BE2C (cell line): ENCODE measurements at places on chromosomes 16 and 17.

- DNase-seq = no peak
Measured at GRCh38 chr16:66265556-66266141, 100.8 kb upstream of the CDH5 start.

DNA sequence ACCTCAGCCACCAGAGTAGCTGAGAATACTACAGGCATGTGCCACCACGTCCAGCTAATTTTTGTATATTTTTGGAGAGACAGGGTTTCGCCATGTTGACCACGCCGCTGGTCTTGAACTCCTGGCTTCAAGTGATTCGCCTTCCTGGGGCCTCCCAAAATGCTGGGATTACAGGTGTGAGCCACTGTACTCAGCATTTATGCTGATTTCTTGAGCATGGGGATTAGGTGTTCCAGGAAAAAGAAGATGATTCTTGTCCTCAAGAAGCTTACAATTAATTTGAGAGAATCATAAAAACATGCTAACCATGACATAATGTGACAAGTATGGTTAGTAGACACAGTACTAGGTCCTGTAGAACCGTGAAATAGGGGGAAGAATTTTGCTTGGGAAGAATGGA lies 30.9 kb downstream of the NACA2 start:
- no peak for DNase-seq

- no peak for DNase-seq
Measured at GRCh38 chr16:58454178-58454577, 45.8 kb upstream of the NDRG4 start.

DNA sequence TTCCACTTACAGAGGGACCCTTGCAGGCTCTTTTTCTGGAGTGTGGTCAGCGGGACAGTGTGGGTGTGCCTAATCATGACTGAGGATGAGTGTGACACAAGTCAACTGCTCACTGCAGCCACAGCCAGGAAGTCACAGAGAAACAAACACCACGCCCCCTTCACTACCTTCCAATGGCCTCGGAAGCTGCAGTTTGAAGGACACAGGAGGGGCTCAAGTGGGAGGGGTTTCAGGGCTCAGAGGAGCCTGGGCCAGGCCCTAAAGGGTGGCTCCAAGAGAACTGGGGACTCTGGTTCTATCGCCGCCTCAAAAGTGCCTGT lies 116.2 kb upstream of the SDK2 start:
- DNase-seq = no peak

GRCh38 chr16:54780266-54780665 lies 150.4 kb upstream of the IRX5 start:
- DNase-seq = no peak

GRCh38 chr17:948284-948852 lies 31.2 kb downstream of the NXN start:
- no peak for DNase-seq

DNA sequence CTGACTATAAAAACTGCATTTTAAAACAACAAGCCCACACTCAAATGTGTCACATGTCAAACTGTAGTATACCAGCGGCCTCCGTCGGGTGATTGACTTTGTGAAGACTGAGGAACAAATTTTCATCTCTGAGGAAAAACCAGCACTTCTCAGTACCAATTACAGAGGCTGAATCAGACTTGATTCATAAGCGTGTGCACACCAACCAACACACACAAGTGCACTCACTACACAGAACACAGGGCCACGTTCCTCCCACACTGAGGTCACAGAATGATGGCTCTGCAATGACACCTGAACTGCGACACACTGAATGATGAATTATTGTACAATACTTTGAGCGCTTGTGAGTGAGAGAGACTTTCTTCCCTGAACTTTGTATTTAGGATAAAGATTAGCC lies 29.6 kb downstream of the XPO6 start:
- no peak for DNase-seq

DNA sequence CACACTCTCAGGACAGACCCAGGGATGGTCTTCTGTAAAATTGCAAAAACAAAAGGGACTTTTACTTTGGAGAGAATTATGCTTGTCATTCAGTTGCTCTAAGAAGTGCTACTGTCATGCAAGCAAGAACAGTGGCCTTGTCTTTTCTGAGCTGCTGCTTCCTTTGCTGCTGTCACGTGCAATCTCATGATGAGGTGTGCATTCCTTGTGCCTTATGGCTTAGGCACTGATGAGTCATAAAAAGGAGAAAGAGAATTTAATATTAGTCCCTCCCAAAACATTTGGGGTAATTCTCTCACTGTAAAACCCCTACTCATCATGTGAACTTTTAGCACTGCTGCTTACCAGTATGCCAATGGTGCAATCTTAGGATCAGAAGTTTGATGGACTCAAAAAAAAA lies 2051.3 kb downstream of the TP53TG3F start:
- no peak for DNase-seq

- peak; percentile 17 for DNase-seq
Measured at GRCh38 chr16:25707982-25708583, 16.3 kb downstream of the HS3ST4 start.

GRCh38 chr17:17019891-17020456 lies 22.3 kb upstream of the MPRIP start:
- DNase-seq = no peak

DNA sequence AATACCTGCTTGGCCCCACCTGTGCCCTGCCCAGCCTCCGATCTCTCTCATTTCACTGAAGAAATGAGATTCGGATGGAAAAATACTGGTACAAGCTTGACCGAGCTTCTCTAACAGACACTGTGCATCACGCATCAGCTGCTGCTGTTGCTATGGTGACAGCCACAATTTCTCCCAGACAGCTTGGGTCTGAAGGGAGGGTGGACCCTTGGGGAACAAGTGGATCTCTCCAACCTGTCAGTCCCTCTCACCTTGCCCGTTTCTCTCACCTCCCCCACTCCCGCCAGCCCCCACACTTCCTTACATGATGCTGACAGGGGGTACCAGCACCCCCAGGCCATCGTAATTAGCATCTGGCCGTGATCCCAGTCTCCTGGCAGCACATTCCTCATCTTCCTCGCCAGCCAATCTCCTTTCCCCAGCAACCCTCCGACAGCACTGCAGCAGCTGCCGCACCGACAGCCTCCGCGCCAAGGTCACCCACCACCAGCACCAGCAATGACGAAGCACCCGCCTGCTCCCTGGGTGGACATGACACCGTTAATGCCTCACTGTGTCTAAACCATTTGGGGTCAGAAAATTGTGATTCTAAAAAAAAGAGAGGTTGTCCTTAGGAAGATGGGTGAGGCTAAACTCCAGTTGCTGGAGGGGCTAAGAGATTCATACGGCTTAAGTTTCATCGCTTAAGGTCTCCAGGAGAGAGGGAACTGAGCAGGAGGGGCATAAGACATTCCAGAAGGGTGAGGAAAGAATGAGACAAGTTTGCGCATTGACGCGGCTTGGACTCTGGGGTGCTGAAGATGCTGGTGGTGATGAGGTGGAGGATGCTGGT lies 58.6 kb upstream of the TNRC6A start:
- DNase-seq = peak; percentile 83

DNA sequence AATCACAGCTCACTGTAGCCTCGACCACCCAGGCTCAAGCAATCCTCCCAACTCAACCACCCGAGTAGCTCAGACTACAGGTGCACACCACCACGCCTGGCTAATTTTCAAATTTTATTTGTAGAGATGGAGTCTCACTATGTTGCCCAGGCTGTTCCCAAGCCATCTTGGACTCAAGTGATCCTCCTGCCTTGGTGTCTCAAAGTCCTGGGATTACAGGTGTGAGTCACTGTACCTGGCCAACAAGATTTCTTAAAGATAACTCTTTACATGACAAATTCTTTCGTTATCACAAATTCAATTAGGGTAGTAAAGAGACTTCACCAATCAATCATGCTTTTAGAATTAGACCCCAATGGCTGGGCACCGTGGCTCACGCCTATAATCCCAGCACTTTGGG lies 12.4 kb downstream of the PRPSAP1 start:
- no peak for DNase-seq

- no peak for DNase-seq
Measured at GRCh38 chr17:30173649-30174048, 57.0 kb downstream of the NSRP1 start.

DNA sequence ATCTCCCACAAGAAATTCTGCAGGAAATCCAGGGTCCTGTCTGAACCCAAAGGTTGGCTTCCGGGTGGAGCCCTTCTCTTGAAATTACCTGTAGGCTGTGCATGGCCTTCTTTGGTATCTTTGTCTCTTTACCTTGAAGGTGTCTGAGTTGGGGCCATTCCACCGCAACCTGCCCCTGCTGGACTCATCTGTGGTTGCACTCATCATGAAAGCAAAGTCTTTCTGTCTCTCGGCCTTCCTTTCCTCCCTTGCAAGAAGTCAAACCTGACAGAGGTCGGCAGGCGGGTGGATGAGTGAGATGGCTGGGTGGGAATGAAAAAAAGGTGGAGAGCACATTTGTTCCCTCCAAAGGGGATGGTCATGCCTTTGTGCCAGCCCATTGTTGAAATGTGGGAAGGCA lies 25.1 kb downstream of the SALL1 start:
- no peak for DNase-seq

GRCh38 chr17:3004925-3005324 lies 58.5 kb downstream of the OR1D5 start:
- DNase-seq = no peak

GRCh38 chr17:74523308-74523707 lies 8.0 kb downstream of the CD300LB start:
- no peak for DNase-seq

DNA sequence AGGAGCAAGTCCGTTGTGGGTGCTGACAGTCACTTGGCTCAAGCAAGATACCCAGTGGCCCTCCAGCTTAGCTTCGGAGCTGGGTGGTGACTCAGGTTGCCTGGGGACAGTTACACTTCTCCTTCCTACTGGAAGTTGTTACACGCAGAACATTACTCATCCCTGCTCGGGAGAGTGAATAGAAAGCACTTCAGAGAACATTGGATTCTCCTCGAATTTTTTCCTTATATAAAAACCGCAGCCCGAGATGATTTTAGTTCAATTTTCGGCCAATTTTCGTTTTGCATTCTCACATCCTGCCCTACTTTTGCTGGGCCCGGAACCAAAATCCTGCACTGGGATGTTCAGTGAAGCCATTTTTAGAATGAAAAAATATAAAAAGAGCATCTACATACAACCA lies 99.7 kb downstream of the ELAC2 start:
- no peak for DNase-seq

- DNase-seq = no peak
Measured at GRCh38 chr16:27219161-27219560, 15.8 kb downstream of the KDM8 start.

DNA sequence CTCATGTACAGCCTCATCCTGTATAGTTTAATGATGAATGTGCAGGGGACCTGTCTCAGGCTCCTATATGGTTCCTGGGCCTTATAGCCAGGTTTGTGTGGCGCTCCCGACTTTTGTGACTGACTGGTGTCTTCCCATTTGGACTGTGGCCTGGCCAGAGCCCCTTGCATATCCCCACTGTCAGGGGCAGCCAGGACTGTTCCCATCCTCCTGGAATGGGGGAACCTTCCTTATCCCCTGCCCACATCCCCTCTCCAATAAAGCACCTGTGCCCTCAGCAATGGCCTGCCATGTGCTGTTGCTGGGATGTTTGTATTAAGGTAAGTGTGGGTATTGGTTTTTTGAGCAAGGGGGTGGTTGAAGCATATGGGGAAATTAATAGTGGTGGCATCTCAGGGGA lies 2.6 kb downstream of the B3GNT9 start:
- DNase-seq = no peak

DNA sequence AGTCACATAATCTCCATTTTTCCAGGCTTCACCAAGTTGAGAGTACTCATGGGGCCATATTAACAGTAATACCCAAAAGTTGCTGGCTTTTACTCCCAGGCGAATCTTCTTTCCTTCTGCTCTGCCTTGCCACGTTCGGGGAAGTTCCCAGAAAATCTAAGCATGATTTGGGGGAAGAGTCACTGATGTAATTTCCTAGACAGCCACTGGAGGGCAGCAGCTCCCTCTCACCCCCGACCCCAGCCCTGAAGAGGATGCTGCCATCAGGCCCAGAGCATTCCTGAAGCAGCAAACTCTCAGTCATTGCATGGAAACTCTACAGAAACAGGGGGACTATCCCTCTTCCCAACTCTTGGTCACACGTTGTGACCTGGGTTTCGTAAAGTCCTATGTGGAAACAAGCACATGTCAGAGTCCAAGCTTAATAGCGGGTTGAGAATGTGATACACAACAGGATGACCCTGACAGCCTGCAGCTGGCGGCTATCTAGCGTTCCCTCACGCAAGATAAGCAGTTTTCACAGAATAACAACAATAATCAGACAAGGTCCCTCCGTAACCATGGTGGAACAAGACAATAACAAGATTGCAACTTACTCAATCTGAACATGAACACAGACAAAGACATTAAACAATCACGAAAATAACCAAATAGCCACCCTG lies 43.8 kb upstream of the DHX40 start:
- DNase-seq = peak; percentile 76

GRCh38 chr16:55294931-55295342 lies 29.1 kb upstream of the IRX6 start:
- DNase-seq = peak; percentile 19

DNA sequence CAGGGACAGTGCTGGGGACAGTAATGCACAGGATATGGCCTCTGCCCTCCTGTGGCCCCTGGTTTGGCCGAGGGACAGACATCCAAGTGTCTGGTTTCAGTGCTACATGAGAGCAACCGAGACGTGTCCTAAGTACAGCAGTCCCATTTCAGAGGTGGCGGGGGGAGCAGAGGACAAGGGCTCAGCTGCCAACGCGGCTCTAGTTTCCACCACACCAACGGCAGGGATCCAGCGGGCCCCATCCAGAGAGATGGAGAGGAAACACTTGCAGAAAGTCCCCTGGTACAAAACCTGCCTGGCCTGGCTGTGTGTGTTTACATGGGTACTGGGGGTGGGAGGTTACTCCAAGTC lies 125.8 kb upstream of the SMURF2 start:
- no peak for DNase-seq

DNA sequence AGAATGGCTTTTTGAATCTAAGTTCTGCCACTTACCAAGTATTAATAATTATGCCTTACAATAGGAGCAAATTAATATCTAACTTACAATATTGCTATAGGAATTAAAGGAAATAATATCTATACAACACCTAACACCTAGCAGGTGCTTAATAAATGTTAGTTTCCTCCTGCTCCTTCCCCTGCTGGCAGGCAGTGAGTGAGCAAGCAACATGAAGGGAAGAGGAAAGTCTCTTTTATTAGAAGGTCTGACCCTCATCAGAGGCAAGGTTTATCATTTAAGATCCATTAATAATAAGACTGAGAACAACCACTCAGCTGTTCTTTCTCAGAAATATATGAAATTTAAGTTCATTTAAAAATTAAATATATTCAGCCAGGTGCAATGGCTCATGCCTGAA lies 6.7 kb upstream of the DYNC1LI2 start:
- no peak for DNase-seq

DNA sequence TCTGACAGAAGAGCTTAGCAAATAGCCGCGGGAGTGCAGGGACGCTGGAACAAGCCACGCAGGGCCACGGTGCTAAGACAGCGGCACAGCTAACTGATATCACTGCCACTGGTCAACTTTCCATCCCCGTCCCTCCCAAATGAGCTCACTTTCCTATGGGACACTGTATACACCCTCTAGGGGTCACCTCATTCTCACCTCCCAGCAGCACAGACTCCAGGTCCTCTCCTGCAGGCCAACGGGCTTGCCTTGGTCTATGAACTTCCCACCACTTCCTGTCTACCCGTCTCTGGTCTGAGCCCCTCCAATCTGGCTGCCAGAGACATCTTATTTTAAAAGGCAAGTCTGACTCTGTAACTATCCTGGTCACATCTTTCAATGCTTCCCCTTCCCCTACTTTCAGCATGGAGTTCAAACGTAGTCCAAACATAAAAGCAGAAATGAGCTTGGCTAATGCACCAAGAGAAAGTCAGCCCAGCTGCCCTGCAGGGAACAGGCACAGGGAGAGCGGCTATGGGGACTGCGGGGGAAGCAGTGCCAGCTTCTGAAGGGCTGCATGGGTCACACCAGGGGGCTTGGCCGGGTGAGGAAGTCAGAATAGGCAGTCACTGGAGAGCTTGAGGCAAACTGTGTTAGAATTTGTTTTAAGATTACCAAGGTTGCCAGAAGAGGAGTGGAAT lies 26.3 kb upstream of the SLC38A8 start:
- no peak for DNase-seq
